ENCODE measurements at places on chromosomes 2 and 18.

DNA sequence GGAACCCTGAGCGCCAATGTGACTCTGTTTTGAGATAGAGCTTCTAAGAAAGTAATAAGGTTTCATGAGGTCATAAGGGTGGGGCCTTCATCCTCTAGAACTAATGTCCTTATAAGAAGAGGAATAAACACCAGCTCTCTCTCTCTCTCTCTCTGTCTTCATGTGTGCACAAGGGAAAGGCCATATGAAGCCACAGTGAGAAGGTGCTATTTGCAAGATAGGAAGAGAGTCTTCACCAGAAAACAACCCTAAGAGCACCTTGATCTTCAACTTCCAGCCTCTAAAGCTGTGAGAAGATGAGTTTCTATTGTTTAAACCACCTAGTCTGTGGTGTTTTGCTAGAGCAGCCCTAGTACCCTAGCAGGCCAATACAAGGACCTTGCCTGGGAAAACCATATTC lies 55.8 kb downstream of the DOCK10 start:
- DNase-seq, result no peak

DNA sequence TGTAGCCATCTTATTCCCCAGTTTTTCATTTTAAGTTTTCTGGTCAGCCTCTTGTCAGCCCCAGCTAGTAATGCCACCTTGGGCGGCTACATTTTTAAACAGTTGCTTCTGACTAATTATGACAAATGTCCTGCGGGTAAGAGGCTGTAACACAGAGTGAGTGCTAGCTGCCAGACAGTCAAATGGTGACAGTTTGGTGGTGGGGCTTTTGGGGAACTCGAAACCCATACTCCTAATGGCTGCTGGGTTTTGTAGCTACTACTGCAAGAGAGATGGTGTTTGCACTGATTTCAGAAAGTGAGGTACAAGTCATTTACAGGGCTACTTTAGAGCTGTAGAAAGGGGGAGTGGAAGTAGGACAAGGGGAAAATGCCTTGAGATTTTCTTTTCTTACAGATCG lies 48.2 kb downstream of the ZCCHC2 start:
- DNase-seq, result no peak

DNA sequence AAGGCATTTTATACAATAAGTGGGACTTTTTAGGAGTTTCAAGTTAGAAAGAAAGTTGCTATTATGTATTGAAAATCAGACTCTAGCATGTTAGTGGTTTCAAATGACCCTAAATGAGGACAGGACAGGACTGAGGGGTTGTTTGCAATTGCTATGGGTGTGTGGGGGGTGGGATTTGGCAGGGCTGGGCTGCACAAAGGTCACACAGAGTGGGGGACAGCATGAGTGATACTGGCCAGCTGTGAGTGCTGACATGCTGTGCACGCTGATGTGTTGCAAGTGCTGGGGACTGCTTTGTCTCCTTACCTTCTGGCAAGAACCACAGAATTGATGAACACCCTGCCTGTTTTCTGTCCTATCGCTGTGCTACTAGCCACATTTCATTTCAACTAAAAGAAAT lies 29.8 kb downstream of the RNMT start:
- DNase-seq, result no peak

DNA sequence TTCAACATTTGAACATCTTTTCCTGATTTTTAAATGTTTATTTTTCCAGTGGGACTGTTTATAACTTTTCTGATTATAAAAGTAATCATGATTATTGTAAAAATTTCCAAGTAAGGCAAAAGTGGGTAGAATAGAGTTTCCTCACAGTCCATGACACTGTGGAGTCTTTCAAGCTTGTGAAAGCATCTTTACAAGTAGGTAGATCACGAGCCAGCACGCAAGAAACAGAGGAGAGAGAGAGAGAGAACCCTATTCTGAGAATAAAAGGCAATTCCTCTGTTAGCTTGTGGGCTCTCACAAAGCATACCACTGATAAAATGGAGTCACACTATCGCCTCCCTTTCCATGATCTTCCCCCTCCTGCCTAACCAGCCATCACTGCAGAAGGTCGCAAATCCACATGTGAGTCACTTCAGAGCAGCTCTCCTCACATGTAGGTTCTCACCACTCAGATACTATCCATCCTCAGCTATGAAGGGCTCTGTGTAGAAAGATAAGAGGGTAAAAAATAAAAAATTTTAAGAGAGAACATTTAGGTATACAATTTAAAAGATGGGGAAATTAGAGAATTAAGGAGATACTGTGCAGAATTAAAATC lies 40.3 kb downstream of the AAK1 start:
- no peak for DNase-seq

- peak; percentile 68 for DNase-seq
Measured at GRCh38 chr18:22703883-22704585, 229.1 kb upstream of the RBBP8 start.

- no peak for DNase-seq
Measured at GRCh38 chr2:73975731-73976130, 9.0 kb upstream of the TET3 start.

GRCh38 chr2:71477231-71477691 lies 23.9 kb downstream of the DYSF start:
- no peak for DNase-seq

- DNase-seq, result no peak
Measured at GRCh38 chr2:167157523-167157922, 269.2 kb downstream of the XIRP2 start.

DNA sequence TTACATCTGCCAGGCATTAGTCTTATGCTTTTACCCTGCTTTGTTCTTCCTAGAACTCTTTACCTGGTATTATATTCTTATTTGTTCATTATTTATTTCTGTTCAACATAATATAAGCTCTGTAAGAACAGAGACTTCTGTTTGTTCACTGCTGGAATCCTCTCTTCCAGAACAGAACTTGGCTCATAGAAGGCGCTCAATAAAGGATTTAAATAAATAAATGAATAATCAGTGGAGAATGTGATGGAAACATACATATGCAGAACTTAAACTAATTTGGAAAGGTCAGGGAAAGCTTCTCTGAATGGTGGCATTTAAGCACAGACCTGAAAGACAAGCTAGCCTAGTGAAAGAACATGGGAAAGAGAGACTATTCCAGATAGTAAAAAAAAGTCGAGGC lies 24.3 kb downstream of the NCKAP1 start:
- no peak for DNase-seq

DNA sequence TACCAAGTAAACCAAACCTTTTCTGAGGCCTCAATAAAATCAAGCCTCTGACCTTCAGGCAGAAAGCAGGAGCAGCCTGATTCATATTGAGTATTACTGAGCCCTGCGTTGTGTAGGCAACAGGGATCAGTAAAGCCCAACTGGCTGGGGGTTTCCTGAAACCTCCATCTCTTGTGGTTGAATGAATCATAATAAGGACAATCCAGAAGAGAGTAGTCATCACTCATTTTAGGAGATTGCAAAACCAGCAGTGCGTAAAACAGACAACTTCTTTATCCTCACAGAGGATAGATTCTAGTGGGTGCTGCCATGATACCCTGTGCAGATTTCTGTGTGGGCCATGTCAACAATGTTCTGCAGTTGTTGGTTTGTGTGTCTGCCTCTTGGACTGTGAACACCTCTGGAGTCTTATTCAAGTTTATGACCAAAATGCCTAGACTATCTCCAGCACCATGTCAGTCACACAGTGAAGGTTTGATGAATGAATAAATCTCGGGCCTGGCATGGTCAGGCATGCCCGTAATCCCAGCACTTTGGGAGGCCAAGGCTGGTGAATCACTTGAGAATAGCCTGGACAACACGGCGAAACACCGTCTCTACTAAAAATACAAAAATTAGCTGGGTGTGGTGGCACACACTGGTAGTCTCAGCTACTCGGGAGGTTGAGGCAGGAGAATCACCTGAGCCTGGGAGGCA lies 51.8 kb upstream of the RAB27B start:
- DNase-seq, result no peak

- DNase-seq, result no peak
Measured at GRCh38 chr2:144495227-144496091, 24.5 kb downstream of the ZEB2 start.

- no peak for DNase-seq
Measured at GRCh38 chr18:58177896-58178470, 134.0 kb downstream of the NEDD4L start.

DNA sequence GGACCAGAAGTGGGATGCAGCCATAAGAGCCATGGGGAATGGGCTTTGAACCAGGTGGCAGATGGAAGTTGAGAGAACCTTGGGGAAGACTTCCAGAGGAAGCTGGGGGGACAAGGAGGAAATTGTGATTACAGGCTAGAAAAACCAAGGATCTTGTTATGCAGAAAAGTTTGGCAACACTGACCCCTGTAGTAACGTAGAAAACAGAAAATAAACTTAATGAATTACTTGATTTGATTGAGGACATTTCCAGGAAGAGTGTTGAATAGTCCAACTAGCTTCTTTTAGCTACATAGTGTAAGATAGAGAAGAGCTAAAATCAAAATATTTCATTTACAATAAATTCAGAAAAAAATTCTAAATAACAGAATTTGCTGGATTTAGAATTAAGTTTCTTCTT lies 91.9 kb upstream of the GPC1 start:
- no peak for DNase-seq

DNA sequence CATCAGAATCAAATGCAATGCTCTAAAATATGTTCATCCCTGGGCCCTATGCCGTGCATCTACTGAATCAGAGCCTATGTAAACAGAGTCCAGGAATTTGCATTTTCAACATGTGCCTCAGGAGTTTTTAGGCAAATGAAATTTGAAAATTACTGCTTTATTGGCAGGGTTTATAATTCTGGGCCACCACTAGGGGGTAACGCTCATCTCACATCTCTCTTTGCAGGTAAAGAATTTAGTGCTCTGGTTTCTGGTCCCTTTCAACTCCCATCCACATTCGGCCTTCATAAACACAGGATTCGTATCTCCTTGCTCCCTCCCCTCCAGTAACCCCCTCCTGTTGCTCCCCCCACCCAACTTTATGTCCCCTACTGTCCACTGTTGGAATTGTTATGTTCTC lies 49.3 kb downstream of the LYPD6B start:
- no peak for DNase-seq

DNA sequence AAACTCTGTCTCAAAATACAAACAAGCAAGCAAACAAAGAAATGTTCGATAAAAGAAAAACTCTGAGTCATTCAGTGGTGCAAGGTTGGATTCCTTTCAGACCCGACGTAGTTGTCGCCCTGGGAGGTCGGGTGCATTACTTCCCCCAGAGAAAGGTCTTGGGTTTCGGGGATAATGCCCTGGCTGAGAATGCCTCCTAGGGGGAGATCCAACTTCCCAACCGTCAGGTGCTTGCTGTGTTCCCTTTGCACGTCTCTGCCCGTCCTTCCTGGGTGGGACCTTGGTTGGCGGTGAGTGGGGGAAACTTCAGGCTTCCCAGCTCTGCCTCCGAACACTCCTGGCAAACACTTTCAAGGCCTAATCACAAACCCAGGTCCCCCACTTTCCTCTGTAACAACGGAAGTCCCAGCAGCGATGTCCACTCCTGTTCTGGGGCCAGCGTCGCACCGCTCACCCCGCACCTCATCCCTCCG lies 609 bp downstream of the TPGS2 start:
- DNase-seq, result peak; percentile 73

- DNase-seq, result no peak
Measured at GRCh38 chr2:167988296-167988695, 259.1 kb downstream of the STK39 start.

DNA sequence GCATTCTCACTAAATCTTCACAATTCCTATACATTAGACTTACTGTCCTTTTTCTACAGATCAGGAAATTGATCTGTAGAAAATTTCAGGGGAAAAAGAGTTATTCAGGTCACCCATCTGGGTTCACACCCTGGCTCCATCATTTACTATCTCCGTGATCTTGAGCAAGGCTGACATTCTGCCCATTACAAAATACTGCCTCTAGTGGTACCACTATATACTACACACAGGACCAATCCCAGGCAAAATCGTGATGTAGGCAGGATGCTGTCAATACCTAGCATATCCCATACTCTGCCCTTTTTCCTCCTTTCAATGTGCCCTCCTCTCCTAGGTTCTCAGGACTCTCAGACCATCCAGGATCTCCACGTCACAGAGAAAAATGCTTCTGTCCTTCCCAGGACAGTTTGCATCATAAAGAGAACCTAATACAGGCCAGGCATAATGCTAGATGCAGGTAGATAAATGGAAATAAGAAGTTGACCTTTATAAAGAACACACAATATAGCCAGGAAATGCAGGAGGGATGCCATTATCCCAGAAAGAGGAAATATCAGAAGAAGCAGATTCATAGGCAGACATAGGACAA lies 101.9 kb downstream of the CDH20 start:
- DNase-seq, result peak; percentile 77

DNA sequence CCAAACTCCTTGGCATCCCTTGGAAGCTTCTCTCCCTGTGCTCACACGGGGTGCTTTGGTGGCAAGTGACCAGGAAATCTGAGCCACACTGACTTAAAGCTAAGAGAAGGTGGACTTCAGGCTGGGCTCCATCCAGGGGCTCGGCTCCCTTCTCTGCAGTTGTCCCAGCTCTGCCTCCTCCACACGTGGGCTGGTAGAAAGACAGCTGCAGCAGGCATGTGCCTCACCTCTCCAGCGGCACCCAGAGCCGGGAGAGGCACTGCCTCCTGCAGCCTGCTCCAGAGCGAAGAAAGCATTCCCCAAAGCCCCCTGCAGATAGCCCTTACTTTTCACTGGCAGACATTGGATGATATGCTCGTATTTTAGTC lies 11.3 kb downstream of the KCNF1 start:
- DNase-seq, result no peak
